ENCODE measurements at places on chromosomes 12 and 14. TPM values are rescaled to one million over a fixed set of nuclear protein-coding genes. Genes with fewer than 3 reads are reported as not detected.

EIF2B1 gene
- total RNA-seq: 81.8 TPM

OR6C2 gene
- total RNA-seq: not detected

ADSS1 gene
- 6.3 TPM for total RNA-seq

MAGOHB gene
- 22.6 TPM for total RNA-seq

DHRS2 gene
- total RNA-seq: 5.5 TPM

PTPN6 gene
- total RNA-seq: under 0.01 TPM

CLEC2A gene
- total RNA-seq: not detected

ESPL1 gene
- 4.7 TPM for total RNA-seq

TSPAN31 gene
- total RNA-seq: 70.2 TPM

SLC39A2 gene
- not detected for total RNA-seq

LTB4R gene
- 3.6 TPM for total RNA-seq

BBOF1 gene
- total RNA-seq: 5.7 TPM

PZP gene
- total RNA-seq: not detected

SETD1B gene
- 3.1 TPM for total RNA-seq

ACRBP gene
- total RNA-seq: not detected

ERBB3 gene
- not detected for total RNA-seq
